ENCODE measurements at places on chromosomes 1 and 21.

GRCh38 chr21:27645285-27645684 is 678.4 kb upstream of the ADAMTS5 start:
- no peak for DNase-seq

DNA sequence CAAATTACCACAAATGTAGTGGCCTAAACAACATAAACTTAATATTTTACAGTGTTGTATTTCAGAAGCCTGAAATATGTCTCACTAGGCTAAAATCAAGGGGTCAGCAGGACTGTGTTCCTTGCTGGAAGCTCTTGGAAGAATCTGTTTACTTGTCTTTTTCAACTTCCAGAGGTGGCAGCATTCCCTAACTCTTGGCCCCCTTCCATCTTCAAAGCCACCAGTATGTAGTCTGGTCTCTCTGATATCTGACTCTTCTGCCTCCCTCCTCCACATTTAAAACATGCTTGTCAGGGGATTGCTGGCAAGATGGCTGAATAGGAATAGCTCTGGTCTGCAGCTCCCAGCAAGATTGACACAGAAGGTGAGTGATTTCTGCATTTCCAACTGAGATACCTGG is 567.5 kb downstream of the PLA2G4A start:
- DNase-seq: no peak

- no peak for DNase-seq
These were observed 141.0 kb downstream of the TNFSF18 start for GRCh38 chr1:172909606-172910326.

GRCh38 chr1:222418654-222419053 is 129.2 kb downstream of the HHIPL2 start:
- no peak for DNase-seq

- DNase-seq: no peak
These were observed 29.6 kb upstream of the FMO1 start for GRCh38 chr1:171218661-171219060.

- no peak for DNase-seq
These were observed at the start of gene CCDC18 for GRCh38 chr1:93180723-93181613. TSS of gene CCDC18 (plus strand) at chr1:93180724. CDS start at chr1:93183362, 2,638 bp downstream.
